Skeletal muscle cell (primary cell): ENCODE measurements at places on chromosomes 7 and 10.

DNA sequence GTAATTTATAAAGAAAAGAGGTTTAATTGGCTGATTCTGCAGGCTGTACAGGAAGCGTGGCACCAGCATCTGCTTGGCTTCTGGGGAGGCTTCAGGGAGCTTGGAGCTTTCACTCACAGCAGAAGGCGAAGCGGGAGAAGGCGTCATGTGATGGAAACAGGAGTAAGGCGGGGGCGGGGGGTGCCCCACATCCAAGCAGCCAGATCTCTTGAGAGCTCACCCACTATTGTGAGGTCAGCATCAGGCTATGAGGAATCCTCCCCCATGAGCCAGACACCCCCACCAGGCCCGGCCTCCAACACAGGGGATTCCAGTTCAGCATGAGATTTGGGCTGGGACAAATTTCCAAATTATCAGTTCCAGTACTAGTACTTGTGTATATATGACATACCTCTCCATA is 46.2 kb downstream of the WDR37 start:
- no peak for DNase-seq

DNA sequence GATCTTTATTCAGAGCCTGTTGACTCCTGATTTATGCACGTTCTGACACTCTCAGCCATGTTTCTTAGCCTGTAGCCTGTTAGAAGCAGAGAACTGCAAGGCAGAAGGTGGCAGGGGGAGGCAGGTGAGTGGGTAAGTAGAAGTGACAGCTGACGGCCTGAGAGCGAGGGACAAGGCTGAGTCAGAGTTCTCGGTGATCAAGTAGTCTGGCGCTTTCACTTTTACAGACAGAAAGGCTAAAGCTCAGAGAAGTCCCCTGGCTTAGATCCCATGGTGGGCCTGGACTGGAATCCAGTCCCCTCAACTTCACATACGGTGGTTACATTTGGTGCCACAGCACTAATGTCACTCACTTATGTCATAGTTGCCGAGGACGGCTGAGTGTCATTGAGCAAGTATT is 139.0 kb downstream of the TACC2 start:
- no peak for DNase-seq

DNA sequence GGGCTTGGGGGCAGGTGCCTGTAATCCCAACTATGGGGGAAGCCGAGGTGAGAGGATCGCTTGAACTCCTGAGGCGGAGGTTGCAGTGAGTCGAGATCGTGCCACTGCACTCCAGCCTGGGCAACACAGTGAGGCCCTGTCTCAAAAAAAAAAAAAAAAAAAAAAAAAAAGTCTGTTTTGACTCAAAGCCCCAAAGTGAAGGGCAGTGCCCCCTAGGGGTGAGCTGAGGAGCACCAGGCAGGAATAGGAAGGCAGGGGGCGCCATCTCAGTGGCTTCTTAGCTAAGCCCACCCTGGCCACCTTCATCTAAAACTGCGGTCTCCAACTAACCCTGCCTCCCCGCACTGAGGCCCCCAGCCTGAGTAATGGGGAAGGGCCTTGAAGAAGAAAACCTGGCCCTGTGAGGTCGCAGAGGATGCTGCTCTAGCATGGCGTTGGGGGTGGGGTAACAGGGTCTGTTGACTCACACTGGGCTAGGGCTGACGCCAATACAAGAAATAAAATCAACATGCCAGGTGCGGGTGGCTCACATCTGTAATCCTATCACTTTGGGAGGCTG is 9.8 kb downstream of the PODXL start:
- no peak for DNase-seq

- no peak for DNase-seq
These were observed 879 bp downstream of the NUDT5 start for GRCh38 chr10:12194752-12195271.

- DNase-seq: no peak
These were observed 63.8 kb upstream of the SEM1 start for GRCh38 chr7:96773483-96773882.

- DNase-seq: no peak
These were observed 1163.2 kb upstream of the SORCS1 start for GRCh38 chr10:108327706-108328105.

DNA sequence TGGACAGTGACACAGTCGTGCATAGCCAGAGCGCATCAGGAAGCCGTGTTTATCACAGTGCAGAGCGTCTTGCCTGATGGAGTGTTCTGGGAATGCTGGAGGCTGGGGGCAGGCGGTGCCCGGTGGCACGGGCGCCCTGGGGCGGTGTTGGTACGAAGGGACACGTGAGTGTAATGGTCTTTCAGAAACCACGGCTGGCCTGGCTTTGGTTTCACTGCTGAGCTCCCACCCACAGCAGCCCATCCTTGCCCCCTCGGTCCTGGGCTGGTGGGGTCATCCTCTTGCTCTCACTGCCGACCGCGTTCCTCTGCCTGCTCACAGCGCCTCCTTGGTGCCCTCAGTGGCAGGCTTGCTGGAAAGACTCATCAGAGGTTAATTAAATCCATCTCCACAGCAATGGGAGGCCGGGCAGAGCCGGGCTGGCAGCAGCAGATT is 50.6 kb downstream of the NKX6-2 start:
- no peak for DNase-seq

GRCh38 chr10:90857635-90858460 is at the start of gene HTR7:
TSS of gene HTR7 (minus strand) at chr10:90858039. CDS start at chr10:90857671, 368 bp downstream.
- no peak for DNase-seq

GRCh38 chr10:784403-785088 is 95.1 kb upstream of the DIP2C start:
- peak; percentile 50 for DNase-seq

- DNase-seq: no peak
These were observed 745 bp downstream of the TCERG1L start for GRCh38 chr10:131310551-131311401.

GRCh38 chr7:35596061-35596460 is 98.9 kb downstream of the HERPUD2 start:
- DNase-seq: peak; percentile 11

DNA sequence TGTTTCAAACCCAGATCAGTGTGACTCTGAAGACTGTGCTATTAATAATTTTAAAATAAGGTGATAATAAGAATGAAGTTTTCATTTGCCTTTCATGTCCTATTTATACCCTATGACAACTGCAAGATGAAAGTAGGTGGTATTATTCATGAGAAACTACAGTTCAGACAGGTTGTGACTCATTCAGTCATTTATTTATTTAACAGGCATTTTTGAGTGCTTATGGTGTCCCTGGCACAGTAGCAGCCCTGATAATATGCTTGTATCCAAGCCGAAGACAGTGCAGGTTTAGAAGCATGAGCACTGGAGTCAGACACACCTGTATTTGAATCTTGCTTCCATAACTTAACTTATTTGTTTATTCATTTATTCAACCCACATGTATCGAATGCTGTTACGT is 87.1 kb downstream of the FZD1 start:
- DNase-seq: no peak

GRCh38 chr7:36763132-36763816 is 39.0 kb upstream of the AOAH start:
- DNase-seq: no peak

DNA sequence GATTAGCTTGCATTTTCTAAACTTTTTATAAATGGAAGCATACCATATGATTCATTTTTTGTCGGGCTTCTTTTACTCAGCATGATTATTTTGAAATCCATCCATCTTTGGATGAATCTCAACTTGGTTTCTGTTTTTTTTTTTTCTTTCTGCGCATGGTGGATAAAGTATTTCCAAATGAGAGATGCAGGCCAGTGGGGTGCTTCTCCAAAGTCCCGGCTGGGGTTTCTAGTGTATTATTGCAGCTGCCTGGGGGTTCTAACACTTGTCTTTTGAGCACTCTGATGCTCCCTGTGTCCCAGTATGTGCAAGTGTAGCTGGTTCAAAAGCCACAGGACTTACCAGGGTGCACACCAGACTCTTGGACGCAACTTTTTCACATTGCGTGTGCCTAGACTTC is 70.9 kb upstream of the LOXL4 start:
- DNase-seq: no peak

- DNase-seq: peak; percentile 30
These were observed 131.2 kb downstream of the RALA start for GRCh38 chr7:39754326-39755120.

GRCh38 chr7:3386423-3387190 is 85.6 kb downstream of the SDK1 start:
- no peak for DNase-seq

GRCh38 chr7:26709210-26709990 is 155.0 kb downstream of the SKAP2 start:
- DNase-seq: no peak

DNA sequence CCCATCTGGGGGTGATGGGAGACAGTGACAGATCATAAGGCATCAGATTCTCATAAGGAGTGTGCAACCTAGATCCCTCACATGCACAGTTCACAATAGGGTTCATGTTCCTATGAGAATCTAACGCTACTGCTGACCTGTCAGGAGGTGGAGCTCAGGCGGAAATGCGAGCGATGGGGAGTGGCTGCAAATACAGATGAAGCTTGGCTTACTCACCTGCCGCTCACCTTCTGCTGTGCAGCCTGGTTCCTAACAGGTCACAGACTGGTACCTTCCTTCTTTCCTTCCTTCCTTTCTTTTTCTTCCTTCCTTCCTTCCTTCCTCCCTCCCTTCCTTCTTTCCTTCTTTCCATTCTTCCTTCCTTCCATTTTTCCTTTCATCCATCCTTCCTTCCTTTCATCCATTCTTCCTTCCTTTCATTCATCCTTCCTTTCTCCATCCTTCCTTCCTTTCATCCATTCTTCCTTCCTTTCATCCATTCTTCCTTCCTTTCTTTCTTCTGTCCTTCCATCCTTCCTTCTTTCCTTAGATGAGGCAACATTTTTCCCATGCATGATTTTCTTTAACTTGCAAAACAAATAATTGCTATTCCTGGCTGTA is 370.0 kb upstream of the AUTS2 start:
- DNase-seq: no peak

GRCh38 chr10:78549140-78549935 is 515.7 kb downstream of the RPS24 start:
- no peak for DNase-seq

DNA sequence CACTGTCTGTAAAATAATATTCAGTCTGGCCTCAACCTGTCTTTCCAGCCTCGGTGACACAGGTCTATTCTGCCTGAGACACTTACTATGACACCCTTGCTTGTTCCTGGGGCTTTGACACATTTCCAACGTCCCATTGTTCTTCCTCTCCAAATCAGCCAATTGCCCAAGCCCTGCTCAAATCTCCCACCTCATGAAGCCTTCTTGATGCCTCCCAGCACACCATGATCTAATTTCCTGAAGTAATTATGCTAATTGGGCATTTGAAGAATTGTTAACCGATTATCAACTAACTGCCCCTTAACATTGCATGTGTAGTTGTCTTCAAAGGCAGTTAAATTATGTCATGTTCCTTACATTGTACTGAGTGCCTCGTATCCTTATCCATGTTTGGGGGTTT is 33.1 kb downstream of the CAV1 start:
- DNase-seq: no peak

- DNase-seq: no peak
These were observed 10.4 kb downstream of the PDZD7 start for GRCh38 chr10:101020427-101021075.

- DNase-seq: no peak
These were observed 1.8 kb upstream of the OPN4 start for GRCh38 chr10:86652361-86653202.

GRCh38 chr7:35700865-35701264 is 5.9 kb upstream of the HERPUD2 start:
- no peak for DNase-seq

DNA sequence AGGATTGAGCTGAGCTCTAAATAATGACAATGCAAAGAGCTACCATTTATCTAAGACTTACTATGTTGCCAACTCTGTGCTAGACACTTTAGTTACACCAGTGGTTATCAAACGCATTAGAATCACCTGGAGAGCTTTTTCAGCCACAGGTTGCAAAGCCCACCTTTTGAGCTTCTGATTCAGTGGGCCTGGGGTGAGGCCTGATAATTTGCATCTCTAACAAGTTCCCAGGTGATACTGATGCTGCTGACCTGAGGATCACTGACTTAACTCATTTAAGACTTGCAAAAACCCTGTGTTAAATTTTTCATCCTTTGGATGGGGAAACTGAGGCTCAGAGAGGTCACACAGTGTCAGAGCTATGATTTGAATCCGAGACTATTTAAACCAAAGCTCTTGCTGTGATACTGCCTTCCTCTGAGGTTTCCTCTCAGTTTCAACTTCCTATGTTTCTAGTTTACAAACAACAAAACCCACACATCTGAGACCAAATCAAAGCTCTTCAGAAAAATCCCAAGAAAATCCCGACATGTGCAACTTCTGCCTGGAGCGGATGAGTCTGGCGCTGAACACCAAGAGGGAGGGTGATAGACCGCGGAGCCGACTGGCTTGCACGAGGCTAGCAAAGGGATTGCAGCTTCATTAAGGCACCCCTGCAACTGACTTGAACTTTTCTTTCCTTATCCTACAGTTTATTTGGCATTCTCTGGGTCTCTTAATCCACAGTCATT is 124.9 kb downstream of the CYP26A1 start:
- DNase-seq: no peak

DNA sequence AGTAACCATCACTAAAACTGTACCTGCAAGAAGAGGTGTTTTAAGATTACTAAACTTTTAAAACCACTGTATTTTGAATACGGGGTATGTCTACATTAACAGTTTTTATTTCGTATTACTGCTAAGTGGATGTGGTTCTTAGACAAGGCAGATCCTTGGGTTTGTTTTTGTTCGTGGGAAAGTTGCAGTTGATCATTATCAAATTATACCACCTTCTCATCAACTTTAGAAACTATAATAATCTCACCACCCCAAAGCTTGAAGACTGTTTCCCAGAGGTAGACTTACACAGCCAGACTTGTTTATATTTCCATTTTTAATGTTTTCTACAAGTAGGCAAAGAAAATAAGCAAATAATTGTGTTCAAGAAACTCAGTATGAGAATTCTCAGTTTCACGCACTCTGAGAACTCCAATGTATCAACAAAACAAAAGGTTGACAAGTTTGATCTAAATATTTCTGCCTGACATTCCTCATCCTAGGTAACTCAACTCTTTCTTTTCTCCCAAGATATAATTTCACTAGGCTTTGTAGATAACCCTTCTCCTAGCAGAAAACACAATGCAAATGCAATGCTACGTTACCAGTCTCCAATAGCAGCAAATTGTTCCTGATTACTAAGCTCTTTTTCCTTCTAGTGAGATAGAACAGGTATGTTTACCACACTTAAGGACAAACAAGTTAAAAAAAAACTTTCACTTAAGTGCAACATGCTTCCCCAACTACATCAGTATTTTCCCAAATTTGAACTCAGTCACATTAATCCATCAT is 36.0 kb downstream of the IGF2BP3 start:
- DNase-seq: no peak
